ENCODE measurements at places on chromosomes 13 and 19. TPM values are rescaled to one million over a fixed set of nuclear protein-coding genes. Genes with fewer than 3 reads are reported as not detected.

DNA sequence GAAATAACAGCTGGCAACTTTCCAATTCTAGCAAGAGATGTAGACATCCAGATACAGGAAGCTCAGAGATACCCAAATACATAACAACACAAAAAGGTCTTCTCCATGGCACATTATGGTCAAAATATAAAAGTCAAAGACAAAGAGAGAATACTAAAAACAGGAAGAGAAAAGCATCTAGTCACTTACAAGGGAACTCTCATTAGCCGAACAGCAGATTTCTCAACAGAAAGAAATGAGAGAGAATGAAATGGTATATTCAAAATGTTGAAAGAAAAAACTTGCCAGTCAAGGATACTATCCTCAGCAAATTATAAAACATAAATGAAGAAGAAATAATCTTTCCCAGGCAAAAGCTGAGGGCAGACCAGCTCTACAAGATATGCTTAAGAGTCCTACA lies 12.4 kb downstream of the ZNF780A start:
- no peaks in the 10 kb centered on the region for H3K4me1 ChIP-seq
- no peak overlapping the region for H3K27ac ChIP-seq
- H3K27me3 ChIP-seq: no peaks in the 10 kb centered on the region
- DNase-seq: no peak
- no peak overlapping the region for H3K4me3 ChIP-seq

DNA sequence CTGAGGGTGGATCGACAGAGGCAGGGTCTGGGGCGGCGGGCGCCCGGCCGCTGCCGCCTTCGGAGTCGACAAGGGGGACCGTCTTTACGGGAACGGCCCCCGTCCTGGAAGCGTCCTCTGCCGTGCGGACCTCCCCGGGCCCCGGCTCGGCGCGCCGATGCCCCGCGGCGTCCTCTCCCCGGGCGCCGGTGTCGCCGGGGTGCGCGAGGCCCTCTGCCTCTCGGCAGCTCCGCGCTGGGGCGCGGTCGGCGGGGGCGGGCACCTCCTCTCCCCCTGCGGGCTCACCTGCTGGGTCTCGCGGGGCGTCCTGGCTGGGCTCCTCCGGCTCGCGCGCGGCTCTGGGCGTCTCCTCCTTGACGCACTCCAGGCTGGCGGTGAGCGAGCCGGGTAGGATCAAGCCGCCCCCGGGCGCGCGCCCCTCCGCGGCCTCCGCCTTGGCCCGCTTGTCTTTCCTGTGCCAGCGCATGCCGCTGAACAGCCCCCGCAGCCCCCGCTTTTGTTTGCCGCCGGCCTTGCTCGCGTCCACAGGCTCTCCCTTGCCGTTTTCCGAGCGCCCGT lies 1.5 kb downstream of the AMER2 start:
- no peaks in the 10 kb centered on the region for H3K36me3 ChIP-seq
- no peak overlapping the region for H3K27ac ChIP-seq
- H3K4me1 ChIP-seq: no peaks in the 10 kb centered on the region
- H3K27me3 ChIP-seq: peaks cover 37% of the 10 kb centered on the region
- H3K4me3 ChIP-seq: no peak overlapping the region

DNA sequence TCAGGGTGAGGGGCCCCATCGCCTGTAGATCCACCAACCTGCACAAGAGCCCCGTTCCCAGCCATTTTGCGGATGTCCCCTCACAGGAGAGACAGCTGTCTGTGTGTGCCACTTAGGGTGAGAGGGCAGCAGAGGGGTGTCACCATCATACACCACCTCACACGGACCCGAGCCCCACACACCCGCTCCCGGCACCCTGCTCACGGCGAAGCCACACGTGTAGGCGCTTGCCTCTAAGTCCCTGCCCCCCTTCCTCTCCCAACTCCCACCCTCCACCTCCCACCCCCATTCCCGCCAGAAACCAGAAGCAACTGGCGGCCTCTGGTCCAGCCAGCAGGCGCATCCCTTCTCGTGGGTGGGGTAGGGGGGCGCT lies 4.0 kb upstream of the DPF1 start:
- peaks cover 9% of the 10 kb centered on the region for H3K4me1 ChIP-seq
- no peak overlapping the region for H3K4me3 ChIP-seq
- H3K27ac ChIP-seq: no peak overlapping the region
- no peak for DNase-seq

DNA sequence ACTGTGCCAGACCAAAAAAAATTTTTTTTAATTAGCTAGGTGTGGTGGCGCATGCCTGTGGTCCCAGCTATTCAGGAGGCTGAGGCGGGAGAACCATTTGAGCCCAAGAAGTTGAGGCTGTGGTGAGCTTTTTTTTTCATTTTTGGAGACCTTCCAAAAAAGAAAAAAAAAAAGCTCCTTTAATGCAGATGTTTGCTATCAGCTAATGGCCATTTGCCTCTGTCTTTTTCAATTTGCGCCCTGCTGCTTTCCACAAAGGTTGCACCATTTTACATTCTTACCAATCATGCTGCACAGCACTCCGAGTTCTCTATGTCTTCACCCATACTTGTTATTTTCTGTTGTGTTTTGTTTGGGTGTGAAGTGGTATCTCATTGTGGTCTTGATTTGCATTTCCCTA lies 15.6 kb upstream of the SMARCA4 start:
- H3K4me3 ChIP-seq: no peak overlapping the region
- H3K27me3 ChIP-seq: no peaks in the 10 kb centered on the region
- H3K4me1 ChIP-seq: no peaks in the 10 kb centered on the region
- H3K36me3 ChIP-seq: no peaks in the 10 kb centered on the region
- no peak overlapping the region for H3K27ac ChIP-seq

DNA sequence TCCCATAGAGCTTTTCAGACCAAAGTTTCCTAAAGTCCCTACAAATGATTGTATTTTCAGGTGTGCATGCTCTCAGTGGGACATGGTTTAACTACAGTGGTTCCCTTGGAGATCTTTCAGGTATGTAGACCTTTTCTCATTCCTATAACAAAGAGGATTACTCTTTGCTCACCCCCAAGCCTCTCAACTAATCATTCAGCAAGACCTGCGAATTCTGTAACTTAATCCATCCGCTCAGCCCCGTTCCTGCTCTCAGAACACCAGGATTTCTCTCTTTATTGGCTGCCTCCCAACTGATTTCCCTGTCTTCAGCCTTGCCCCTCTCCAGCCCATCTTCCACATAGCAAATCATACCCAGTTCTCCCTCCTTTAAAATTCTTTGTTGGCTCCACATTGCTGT lies 253.6 kb downstream of the MTUS2 start:
- no peak overlapping the region for H3K4me3 ChIP-seq
- no peaks in the 10 kb centered on the region for H3K4me1 ChIP-seq
- no peak for DNase-seq
- H3K27me3 ChIP-seq: no peaks in the 10 kb centered on the region
- H3K36me3 ChIP-seq: no peaks in the 10 kb centered on the region
- no peak overlapping the region for H3K27ac ChIP-seq

GRCh38 chr13:113783200-113783881 lies 24.3 kb downstream of the TMEM255B start:
- no peaks in the 10 kb centered on the region for H3K27me3 ChIP-seq
- no peak overlapping the region for H3K27ac ChIP-seq
- no peaks in the 10 kb centered on the region for H3K36me3 ChIP-seq
- no peak overlapping the region for H3K4me3 ChIP-seq

CCL25 gene
- not detected for total RNA-seq

RGCC gene
- total RNA-seq: 5.6 TPM

Data from colonic mucosa (tissue), 4 donors.